ENCODE measurements at places on chromosomes 11 and 22.

DNA sequence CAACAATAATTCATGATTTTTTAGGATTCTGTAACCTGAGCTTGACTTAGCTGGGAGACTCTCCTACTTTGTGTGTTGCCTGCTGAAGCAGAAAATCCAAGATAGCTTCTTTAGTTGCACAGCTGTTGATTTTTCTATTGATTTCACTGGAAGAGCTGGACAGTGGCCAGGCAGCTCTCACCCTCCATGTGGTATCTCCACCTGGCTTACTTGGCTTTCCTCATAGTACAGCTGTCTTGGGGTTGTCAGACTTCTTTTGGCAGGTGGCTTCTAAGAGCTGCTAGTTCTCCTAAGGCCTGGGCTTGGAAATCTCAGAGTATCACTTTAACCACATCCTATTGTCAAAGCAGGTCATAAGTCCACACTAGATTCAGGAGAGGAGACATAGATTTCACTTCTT is 130.8 kb upstream of the SPON1 start:
- DNase-seq: no peak

GRCh38 chr22:50056214-50056972 is 1.7 kb downstream of the TTLL8 start:
- no peak for DNase-seq

DNA sequence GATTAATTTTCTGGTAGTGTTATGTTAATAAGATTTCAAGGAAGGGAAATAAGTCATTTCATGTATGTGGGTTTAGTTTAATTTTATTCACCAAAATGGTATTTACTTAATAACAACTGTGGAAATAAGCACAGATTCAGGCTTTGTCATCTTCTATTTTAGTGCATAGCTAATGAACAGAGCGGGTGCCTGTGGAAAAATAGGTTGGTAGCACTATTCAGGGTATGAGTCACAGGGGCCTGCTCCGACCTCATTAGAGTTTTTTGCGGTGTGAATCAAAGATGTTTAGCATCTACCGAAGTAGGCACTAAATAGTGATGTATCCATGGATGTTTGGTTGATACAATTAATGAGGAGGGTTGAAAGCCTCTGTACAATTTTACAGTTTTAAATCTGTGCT is 78.2 kb downstream of the FAT3 start:
- DNase-seq: no peak

- no peak for DNase-seq
These were observed 15.8 kb upstream of the OR51T1 start for GRCh38 chr11:4865855-4866254.

DNA sequence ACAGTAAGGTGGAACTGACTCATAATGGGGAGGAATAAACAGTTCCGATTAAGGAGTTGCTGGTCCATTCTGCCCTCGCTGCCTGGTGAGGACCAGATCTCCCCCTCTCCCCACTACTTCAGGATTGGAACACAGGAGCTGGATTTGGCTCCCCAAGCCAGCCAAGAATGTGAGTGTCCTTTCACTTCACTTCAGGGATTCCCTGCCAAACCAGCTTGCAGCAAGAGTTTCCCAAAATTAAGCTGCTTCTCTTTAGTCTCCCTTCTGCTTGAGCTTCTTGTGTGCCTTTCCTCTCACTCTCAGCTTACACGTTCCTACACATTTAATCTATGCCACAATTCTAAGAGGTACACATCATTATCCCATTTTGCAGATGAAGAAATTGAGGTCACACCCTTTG is 234.1 kb downstream of the BUD13 start:
- no peak for DNase-seq

- DNase-seq: no peak
These were observed 1.2 kb downstream of the DDX17 start for GRCh38 chr22:38504731-38505540.

- DNase-seq: no peak
These were observed 69.1 kb upstream of the SUSD2 start for GRCh38 chr22:24112188-24112587.

Data from suprapubic skin (tissue), 4 donors.